A549 treated with CpdA at 1 μM for 4 hours (cell line): ENCODE measurements at places on chromosomes 12 and 14. TPM values are rescaled to one million over a fixed set of nuclear protein-coding genes. Genes with fewer than 3 reads are reported as not detected.

Gene KRT74
- total RNA-seq = not detected in 5 replicates

Gene TMPO
- 87.3 to 122 TPM (median 91.7 TPM) in 5 replicates for total RNA-seq

Gene SYCP3
- total RNA-seq = 0.10 to 0.35 TPM (median 0.18 TPM) in 3 of 5 replicates, not detected in the others

Gene PRKAB1
- total RNA-seq = 30.5 to 39.8 TPM (median 33.1 TPM) in 5 replicates

Gene NGB
- total RNA-seq = not detected in 5 replicates

Gene PRR13
- 303 to 418 TPM (median 388 TPM) in 5 replicates for total RNA-seq

Gene RNU4-1
- total RNA-seq = 18.3 TPM in 1 of 5 replicates, not detected in the others

Gene RD3L
- not detected in 5 replicates for total RNA-seq

Gene NELL2
- total RNA-seq = 0.16 to 0.30 TPM in 2 of 5 replicates, not detected in the others

Gene MLXIP
- 22.0 to 31.3 TPM (median 26.0 TPM) in 5 replicates for total RNA-seq

Gene SFSWAP
- total RNA-seq = 27.1 to 32.4 TPM (median 29.8 TPM) in 5 replicates

Gene CLEC4D
- total RNA-seq = not detected in 5 replicates

Gene SLC7A7
- 9.2 to 15.7 TPM (median 11.5 TPM) in 5 replicates for total RNA-seq

Gene TSPAN19
- total RNA-seq = 0.31 TPM in 1 of 5 replicates, not detected in the others

Gene ADGRD1
- total RNA-seq = 0.19 to 0.57 TPM (median 0.32 TPM) in 5 replicates

Gene SLC25A47
- total RNA-seq = not detected in 5 replicates

Gene TESPA1
- total RNA-seq = not detected in 5 replicates

Gene KRT2
- 0.03 TPM in 1 of 5 replicates, not detected in the others for total RNA-seq

Gene IKZF4
- 2.1 to 3.1 TPM (median 2.6 TPM) in 5 replicates for total RNA-seq

Gene FBXW8
- 4.5 to 6.7 TPM (median 5.7 TPM) in 5 replicates for total RNA-seq

Gene WASHC3
- 29.3 to 36.8 TPM (median 32.6 TPM) in 5 replicates for total RNA-seq

Gene KCNH5
- total RNA-seq = 0.01 to 0.05 TPM in 2 of 5 replicates, not detected in the others

Gene SRSF5
- total RNA-seq = 182 to 320 TPM (median 224 TPM) in 5 replicates

Gene GZMB
- not detected in 5 replicates for total RNA-seq

Gene PZP
- not detected in 5 replicates for total RNA-seq

Gene TCL1A
- total RNA-seq = not detected in 5 replicates

Gene KCNC2
- total RNA-seq = not detected in 5 replicates

Gene P2RX2
- not detected in 5 replicates for total RNA-seq

Gene PLA2G1B
- not detected in 5 replicates for total RNA-seq

Gene SPTB
- 0.75 to 1.1 TPM (median 0.98 TPM) in 5 replicates for total RNA-seq

Gene DEPDC4
- 1.3 to 2.2 TPM (median 1.5 TPM) in 5 replicates for total RNA-seq

Gene SPX
- total RNA-seq = 1.3 to 2.1 TPM (median 2.0 TPM) in 5 replicates

Gene TMEM121
- total RNA-seq = 3.2 to 9.7 TPM (median 9.0 TPM) in 5 replicates

Gene B4GALNT3
- total RNA-seq = 0.29 to 0.74 TPM (median 0.58 TPM) in 5 replicates

Gene LPAR5
- total RNA-seq = 0.34 to 0.59 TPM (median 0.54 TPM) in 5 replicates

Gene TAS2R31
- total RNA-seq = 0.08 to 0.13 TPM in 2 of 5 replicates, not detected in the others

Gene JPH4
- 0.03 TPM in 1 of 5 replicates, not detected in the others for total RNA-seq

Gene EPYC
- not detected in 5 replicates for total RNA-seq

Gene C14orf132
- total RNA-seq = 4.3 to 5.5 TPM (median 5.1 TPM) in 5 replicates

Gene RFX4
- not detected in 5 replicates for total RNA-seq

Gene SCN8A
- 1.2 to 2.5 TPM (median 1.8 TPM) in 5 replicates for total RNA-seq
